HFFc6 (cell line): ENCODE measurements at places on chromosomes 1 and 21.

DNA sequence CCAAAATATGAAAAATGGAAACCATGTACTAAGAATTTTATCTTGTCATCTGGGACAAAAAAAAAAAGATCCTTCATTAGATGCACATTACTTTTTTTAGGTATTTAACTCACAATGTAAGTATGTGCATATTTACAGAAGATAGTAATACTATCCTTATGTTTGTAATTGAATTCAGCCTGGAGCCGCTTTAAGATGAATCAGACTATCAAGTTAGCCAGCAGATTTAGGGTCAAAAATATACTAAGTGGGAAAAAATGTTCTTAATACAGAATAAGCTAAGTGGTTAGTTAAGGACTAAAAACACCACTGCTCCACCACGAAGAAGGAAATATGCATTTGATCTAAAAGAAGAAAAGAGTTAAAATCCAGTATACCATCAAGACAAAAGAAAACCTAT lies 49.1 kb downstream of the DSCAM start:
- peak; percentile 58 for DNase-seq
- peaks cover 31% of the 10 kb centered on the region for H3K36me3 ChIP-seq
- peaks cover 41% of the 10 kb centered on the region for H3K4me1 ChIP-seq
- no peaks in the 10 kb centered on the region for H3K27me3 ChIP-seq
- H3K27ac ChIP-seq: peak overlapping the region; percentile 67

DNA sequence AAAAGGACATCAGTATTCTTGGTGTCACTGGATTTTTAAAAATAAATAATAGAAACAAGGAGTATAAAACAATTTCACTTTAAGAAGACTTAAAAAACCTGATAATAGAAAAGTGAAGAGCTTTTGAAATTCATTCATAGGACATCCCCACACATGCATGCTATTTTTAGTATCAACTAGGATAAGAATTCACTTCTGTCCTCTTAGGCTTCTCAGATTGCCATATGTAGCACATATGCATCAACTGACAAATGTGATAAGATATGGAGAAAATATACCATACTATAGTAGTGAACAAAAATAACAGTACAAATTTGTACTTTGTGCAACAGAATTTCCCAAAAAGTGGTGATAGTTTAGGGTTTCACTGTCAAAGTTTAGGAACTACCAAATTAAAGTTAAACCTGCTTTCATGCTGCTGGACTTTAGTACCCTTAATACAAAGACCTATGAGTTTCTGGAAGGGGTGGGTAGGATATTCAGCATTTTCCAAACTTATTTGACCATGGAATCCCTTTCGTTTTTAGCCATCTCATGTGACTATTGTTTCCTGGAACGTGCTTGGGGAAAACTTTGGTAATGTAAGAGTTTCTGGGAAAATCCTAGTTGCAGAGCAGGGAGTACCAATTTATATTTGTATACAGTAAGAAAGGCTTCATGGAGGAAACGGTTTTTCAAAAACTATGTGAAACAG lies 19.8 kb downstream of the RPRD2 start:
- H3K4me3 ChIP-seq: no peak overlapping the region
- DNase-seq: no peak
- no peaks in the 10 kb centered on the region for H3K27me3 ChIP-seq
- no peak overlapping the region for H3K27ac ChIP-seq

- no peaks in the 10 kb centered on the region for H3K36me3 ChIP-seq
- no peak overlapping the region for H3K4me3 ChIP-seq
- peaks cover 39% of the 10 kb centered on the region for H3K4me1 ChIP-seq
- peak; percentile 43 for DNase-seq
- no peaks in the 10 kb centered on the region for H3K27me3 ChIP-seq
Observed at GRCh38 chr21:16079830-16080229, 350.0 kb downstream of the USP25 start.

GRCh38 chr21:45858180-45858579 lies 123.4 kb upstream of the COL6A1 start:
- peaks cover 23% of the 10 kb centered on the region for H3K4me1 ChIP-seq
- H3K27ac ChIP-seq: no peak overlapping the region
- H3K36me3 ChIP-seq: no peaks in the 10 kb centered on the region
- DNase-seq: no peak
- peaks cover 6% of the 10 kb centered on the region for H3K27me3 ChIP-seq
- no peak overlapping the region for H3K4me3 ChIP-seq

DNA sequence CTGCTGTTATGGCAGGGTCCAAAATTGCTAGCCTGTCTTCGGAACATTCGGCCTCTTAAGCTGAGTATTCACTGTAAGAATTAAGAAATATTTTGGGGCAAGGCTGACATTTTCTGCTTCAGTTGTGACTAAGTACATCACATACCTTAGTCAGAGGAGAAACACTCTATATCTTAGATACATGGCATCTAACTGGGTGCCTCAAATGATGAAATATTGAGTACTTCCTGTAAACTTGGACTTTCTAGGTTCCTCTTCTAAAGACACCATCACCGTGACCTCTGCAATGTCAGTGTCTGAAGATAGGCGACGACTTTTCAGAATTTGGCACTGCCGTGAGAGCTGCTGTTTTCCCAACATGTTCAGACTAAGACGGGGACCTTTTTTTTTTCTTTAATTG lies 65.6 kb downstream of the PCBP3 start:
- no peak for DNase-seq
- no peak overlapping the region for H3K4me3 ChIP-seq
- H3K27me3 ChIP-seq: peaks cover 43% of the 10 kb centered on the region
- no peaks in the 10 kb centered on the region for H3K4me1 ChIP-seq
- no peak overlapping the region for H3K27ac ChIP-seq

DNA sequence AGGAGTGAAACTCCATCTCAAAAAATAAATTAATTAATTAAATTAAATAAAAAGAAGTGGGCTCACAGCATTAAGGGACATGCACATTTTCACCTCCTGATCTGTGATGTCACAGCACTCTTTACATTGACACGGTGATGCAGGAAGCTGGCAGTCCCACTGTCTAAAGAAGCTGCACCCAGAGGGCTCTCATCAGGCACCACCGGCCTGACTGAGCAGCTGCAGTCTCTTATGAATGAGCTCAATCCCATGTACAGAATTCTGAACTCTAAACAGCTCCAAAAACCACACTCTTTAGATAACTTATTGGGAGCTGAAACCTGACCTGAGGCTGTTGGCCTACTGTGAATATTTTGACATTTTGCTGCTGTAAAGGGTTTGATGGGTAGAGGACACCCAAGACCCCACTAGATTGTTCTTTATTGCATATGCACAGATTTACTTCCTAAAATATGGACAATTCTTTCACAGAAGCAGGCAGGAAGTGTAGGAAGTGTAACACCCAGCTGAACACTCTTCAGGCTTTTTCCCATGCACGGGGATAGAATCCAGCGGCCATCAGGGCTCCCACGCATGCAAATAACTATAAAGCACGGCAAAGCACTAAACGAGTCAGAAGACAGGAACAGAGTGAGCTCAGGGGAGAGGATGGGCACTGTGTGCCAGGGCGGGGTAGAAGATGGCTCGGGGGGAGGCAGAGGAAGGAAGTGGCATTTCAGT lies 46.2 kb downstream of the L1TD1 start:
- no peak overlapping the region for H3K4me3 ChIP-seq
- H3K4me1 ChIP-seq: peaks cover 19% of the 10 kb centered on the region; the same call in 1 of the 2 replicates
- no peak overlapping the region for H3K27ac ChIP-seq
- H3K36me3 ChIP-seq: no peaks in the 10 kb centered on the region
- no peak for DNase-seq
- peaks cover 5% of the 10 kb centered on the region; the same call in 1 of the 2 replicates for H3K27me3 ChIP-seq

DNA sequence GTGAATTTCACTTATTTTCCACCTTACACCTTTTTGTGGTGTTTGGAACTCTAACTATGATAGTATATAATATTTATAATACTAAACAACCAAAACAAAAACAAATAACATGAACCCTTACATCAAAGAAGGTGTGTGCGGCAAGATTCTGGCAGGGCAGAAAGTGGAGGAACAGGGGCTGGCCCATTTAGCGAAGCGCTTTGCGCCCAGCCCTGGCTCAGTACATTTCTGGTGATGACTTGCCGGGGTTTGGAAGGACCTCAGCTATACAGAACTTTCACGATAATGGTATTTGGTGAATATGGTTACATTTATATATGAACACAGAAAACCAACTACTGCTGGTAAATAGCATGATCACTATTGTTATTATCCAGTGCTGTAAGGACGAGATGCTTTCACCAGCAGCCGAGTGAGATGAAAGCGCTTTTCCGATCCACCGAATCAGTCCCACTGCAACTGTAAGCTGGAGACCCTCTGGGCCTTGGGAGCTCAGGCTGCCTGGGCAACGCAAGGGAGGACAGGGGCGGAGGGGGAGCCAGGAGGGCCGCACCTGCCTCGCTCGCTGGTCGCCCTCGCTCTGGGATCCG lies 63.9 kb downstream of the CD247 start:
- H3K36me3 ChIP-seq: no peaks in the 10 kb centered on the region
- DNase-seq: no peak
- peak overlapping the region; percentile 77 for H3K4me3 ChIP-seq
- H3K27ac ChIP-seq: no peak overlapping the region
- peaks cover 25% of the 10 kb centered on the region for H3K27me3 ChIP-seq

- peaks cover 13% of the 10 kb centered on the region for H3K36me3 ChIP-seq
- no peak for DNase-seq
- H3K27ac ChIP-seq: peak overlapping the region; percentile 100
Observed at GRCh38 chr1:109621379-109622136, 1.9 kb downstream of the AMPD2 start.

- peaks cover 25% of the 10 kb centered on the region for H3K36me3 ChIP-seq
- H3K27ac ChIP-seq: peak overlapping the region; percentile 19; the same call in 1 of the 2 replicates
- DNase-seq: peak; percentile 63
Observed at GRCh38 chr1:98104289-98104688, 183.5 kb upstream of the DPYD start.

- no peak overlapping the region for H3K4me3 ChIP-seq
- H3K4me1 ChIP-seq: no peaks in the 10 kb centered on the region
- peaks cover 5% of the 10 kb centered on the region; the same call in 1 of the 2 replicates for H3K27me3 ChIP-seq
- no peak overlapping the region for H3K27ac ChIP-seq
- DNase-seq: no peak
- peaks cover 6% of the 10 kb centered on the region; the same call in 1 of the 2 replicates for H3K36me3 ChIP-seq
Observed at GRCh38 chr21:42681296-42682206, 28.1 kb downstream of the PDE9A start.

DNA sequence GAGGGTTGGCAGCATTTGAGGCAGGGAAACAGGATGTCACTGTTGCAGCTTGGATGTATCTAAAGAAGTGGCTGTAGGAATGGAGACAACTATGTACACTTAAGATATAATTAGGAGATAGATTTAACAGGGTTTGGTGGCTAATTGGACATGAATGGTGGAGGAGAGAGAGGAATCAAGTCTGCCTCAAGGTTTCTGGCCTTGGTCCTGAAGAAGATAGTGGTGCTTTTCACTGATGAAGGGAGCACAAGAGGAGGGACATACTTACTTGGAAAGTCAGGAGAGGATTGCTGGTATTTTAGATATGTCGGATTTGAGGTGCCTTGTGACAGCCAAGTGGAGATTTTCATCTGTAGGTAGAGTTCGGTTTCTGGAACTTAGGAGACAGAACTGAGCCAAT lies 123.9 kb downstream of the ST6GALNAC3 start:
- no peak overlapping the region for H3K27ac ChIP-seq
- H3K4me1 ChIP-seq: no peaks in the 10 kb centered on the region
- H3K27me3 ChIP-seq: peaks cover 1% of the 10 kb centered on the region; the same call in 1 of the 2 replicates
- no peak overlapping the region for H3K4me3 ChIP-seq
- DNase-seq: no peak

GRCh38 chr1:167627865-167628641 lies 2.0 kb upstream of the RCSD1 start:
- no peaks in the 10 kb centered on the region for H3K36me3 ChIP-seq
- no peak overlapping the region for H3K4me3 ChIP-seq
- no peak for DNase-seq
- H3K27ac ChIP-seq: no peak overlapping the region

GRCh38 chr1:210129759-210130158 lies 102.8 kb upstream of the SERTAD4 start:
- no peak for DNase-seq
- H3K4me1 ChIP-seq: peaks cover 18% of the 10 kb centered on the region
- no peak overlapping the region for H3K4me3 ChIP-seq
- H3K27ac ChIP-seq: no peak overlapping the region

DNA sequence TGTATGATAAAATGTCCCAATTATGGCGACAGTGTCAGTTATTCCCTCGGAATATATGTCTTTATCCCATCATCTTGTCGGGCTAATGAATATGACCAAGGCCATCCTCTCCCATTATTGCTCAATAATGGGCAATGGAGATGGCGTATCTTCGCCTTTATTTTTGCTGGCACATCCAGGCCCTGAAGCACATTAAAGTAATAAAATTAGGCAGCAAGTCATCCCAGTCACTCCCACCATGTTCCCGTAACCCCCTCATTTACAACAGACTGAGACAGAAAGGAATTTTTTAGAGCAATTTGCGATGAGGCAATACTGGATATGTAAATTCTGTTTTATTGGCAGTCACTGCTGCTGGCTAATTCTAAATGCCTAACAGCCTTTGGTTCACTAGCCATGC lies 35.3 kb downstream of the CLIC6 start:
- peak overlapping the region; percentile 65 for H3K27ac ChIP-seq
- no peaks in the 10 kb centered on the region; the same call in 1 of the 2 replicates for H3K36me3 ChIP-seq
- peaks cover 16% of the 10 kb centered on the region for H3K27me3 ChIP-seq
- peak overlapping the region; percentile 56 for H3K4me3 ChIP-seq

DNA sequence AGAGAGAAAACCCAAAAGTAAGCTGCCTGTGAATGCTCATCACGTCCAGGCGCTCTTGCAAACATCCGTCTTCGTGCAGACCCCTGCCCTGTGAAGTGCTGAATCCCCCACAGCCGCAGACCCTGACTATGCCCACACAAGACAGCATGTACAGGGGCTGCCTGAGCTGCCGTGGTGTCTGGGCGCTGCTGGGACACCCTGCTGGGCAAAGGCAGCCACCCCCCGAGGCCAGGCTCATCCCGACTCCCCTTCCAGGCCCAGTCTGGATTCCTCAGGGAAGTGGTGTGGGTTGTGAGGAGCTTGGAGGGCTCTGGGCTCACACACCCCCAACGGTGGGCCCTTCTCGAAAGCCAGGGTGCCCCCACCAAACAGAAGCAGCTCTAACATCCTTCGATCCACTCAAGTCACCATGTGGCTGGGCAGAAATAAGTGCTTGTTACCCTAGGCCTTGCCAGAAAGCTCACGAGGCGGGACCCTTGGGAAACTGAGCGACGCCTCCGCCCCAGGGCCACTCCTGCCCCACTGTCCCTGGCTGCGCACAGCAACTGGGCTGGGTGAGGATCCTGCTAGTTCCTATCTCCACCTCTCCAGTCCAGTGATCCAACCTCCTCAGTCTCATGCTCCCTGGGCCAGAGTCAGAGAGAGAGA lies 4.8 kb upstream of the WNT9A start:
- no peak overlapping the region for H3K4me3 ChIP-seq
- H3K27ac ChIP-seq: no peak overlapping the region
- H3K36me3 ChIP-seq: no peaks in the 10 kb centered on the region
- peaks cover 13% of the 10 kb centered on the region; the same call in 1 of the 2 replicates for H3K4me1 ChIP-seq
- no peak for DNase-seq

DNA sequence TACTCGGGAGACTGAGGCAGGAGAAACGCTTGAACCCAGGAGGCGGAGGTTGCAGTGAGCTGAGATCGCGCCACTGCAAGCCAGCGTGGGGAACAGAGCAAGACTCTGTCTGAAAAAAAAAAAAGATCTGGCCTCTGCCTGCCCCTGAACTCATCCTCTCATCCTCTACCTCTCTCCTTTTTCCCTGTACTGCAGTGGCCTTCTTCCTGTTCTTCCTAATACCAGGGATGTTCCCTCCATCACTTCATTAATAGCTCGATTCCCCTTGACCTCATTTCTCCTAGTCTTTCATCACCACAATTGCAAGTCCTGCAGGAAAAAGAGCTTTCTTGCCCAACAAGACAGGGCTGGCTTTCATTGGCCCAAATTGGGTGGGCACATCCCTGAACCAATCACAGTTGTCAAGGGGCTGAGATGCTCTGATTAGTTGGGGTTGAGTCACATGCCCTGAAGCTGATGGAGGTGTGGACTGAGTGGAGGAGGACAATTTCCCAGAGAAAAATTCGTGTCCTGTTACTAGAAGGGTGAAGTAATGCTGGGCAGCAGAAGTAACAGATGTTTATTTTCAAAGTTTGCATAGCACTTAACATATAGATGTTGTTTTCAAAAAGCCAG lies 86.8 kb upstream of the PUM1 start:
- peak; percentile 93 for DNase-seq
- no peaks in the 10 kb centered on the region for H3K36me3 ChIP-seq
- H3K4me1 ChIP-seq: peaks cover 28% of the 10 kb centered on the region
